Astrocyte of the cerebellum (primary cell): ENCODE measurements at places on chromosomes 12 and 14.

GRCh38 chr12:30661210-30661609, 34.5 kb downstream of the IPO8 start:
- DNase-seq, result no peak

DNA sequence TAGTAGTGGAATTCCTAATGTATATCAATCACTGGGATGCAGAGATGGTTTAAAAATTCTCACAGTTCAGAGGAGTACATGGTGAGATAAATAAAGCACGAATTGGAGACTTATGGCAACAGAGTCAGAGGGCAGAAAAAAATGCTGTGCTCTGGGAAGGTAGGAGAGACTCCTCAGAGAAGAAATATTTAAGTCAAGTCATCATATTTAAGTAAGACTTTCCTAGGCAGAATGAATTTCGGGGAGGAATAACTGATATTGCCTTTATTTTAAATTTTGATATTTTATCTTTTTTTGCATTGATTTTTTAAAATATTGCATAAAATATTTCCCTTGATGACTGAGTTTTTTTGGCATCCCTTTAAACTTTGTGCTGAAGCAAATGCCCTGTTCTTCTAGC, 67.4 kb downstream of the OTOGL start:
- no peak for DNase-seq

DNA sequence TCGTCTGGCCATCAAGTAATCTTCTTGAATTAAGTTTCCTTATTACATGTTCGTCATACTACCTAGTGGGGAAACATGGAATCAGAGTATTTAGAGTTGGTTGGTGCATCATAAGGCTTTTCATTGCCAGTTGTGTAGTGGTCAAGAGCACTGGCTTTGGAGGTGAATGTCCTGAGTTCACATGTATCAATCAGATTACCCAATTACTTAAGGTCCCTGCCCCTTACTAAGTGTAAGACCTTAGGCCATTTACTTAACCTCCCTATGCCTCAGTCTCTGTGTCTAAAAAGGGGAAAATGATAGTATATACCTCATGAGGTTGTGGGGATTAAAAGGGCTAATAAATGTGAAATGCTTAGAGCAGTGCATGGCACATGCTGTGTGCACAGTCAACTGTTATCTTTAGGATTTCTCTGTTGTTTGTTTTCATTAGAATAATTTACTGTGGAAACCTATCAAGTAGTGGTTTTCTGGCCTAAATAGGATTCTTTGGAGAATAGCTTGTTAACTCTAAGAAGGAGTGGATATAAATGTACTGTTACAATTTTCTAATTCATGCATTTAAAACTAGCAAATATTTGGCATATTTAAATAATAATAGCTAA, 27.0 kb downstream of the MSRB3 start:
- DNase-seq, result no peak

- no peak for DNase-seq
Observed at GRCh38 chr14:52360831-52361230, 46.7 kb downstream of the PTGER2 start.

- no peak for DNase-seq
Observed at GRCh38 chr14:25887251-25887878, 710.5 kb downstream of the NOVA1 start.

DNA sequence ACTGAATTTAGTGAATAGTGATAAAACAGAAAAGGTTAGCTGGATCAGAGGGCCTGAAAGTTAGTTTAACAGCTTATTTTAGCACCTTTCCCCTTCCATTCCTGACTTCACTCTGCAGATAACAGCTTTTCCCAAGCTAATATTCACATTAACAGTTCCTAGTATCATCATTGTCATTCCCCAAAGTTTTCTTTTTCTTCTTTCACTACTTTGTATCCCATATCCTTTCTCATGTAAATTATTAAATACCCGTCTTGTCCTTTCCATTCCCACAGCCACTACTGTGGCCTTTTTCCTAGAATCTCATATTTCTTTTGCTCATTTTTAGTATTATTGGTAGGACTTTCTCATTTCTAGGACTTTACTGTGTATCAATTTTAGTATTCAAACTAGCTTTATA, 70.5 kb downstream of the SCFD1 start:
- no peak for DNase-seq

DNA sequence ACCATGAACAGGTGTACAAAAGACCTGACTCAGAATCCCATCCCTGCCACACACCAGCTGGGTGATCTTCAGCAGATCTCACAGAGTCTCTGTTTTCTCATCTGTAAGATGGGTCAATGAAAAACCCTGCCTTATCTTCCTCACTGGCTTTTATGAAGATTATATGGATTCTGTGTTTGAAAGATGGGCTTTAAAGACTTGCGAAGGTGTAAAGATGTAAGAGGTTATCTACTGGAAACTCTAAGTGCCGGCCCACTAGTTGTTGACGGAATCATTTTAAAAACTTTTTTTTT, 15.3 kb upstream of the ANKRD33 start:
- no peak for DNase-seq

- DNase-seq, result no peak
Observed at GRCh38 chr12:24947541-24948419, 1.1 kb downstream of the BCAT1 start.

DNA sequence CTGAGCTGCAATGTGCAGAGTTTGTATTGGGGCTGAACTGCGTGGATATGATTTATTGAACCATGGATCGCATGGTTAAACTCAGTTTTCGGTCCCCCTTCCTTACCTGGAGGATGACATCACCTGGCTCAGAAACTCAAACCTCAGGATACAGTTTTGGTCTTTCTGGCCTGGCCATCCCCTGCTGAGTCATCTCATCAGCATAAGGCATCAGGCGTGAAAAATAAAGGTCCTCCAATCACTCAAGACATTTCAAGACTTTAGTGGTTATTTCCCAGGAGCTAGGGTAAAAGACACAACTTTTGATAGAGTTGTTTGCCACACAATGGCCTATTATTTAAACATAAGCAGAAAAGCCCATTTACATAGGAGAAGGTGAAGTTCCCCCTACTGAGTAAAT, 631.1 kb upstream of the TMEM132C start:
- DNase-seq, result no peak

GRCh38 chr12:40033242-40033630, 72.6 kb downstream of the SLC2A13 start:
- DNase-seq, result no peak

GRCh38 chr14:93267149-93267711, 60.2 kb downstream of the UBR7 start:
- no peak for DNase-seq

- DNase-seq, result no peak
Observed at GRCh38 chr12:42474391-42474790, 115.2 kb downstream of the PRICKLE1 start.

- DNase-seq, result no peak
Observed at GRCh38 chr14:65745396-65746190, 333.1 kb downstream of the FUT8 start.
